ENCODE measurements at places on chromosomes 3 and 15. TPM values are rescaled to one million over a fixed set of nuclear protein-coding genes. Genes with fewer than 3 reads are reported as not detected.

SNX22 gene
- total RNA-seq = 1.3 TPM

SYNPR gene
- not detected for total RNA-seq

TTC23 gene
- total RNA-seq = 22.3 TPM

AVEN gene
- total RNA-seq = 38.1 TPM

PAQR9 gene
- total RNA-seq = not detected

ERICH6 gene
- not detected for total RNA-seq

PIK3R4 gene
- total RNA-seq = 37.7 TPM

DCLK3 gene
- not detected for total RNA-seq

NUSAP1 gene
- total RNA-seq = 125 TPM

ZNF445 gene
- 12.0 TPM for total RNA-seq
